ENCODE measurements at places on chromosomes 2 and 18. TPM values are rescaled to one million over a fixed set of nuclear protein-coding genes. Genes with fewer than 3 reads are reported as not detected.

DNA sequence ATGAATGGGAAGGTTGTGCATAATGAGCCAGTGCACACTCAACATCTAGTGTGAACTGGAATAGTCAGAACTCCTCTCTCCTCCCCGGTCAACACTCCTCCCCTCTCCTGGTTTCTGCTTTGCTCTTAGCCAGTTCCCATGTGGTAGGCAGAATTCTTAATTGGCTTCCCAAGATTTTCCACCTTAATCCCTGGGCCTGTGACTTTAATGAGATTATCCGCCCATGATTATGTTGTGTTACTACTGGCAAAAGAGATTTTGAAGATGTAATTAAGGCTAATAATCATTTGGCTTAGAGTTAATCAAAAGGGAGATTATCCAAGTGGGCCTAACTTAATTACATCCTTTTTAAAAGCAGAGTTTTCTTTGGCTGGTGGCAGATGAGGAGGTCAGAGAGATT, 34.2 kb upstream of the REV1 start:
- DNase-seq, result no peak

GRCh38 chr2:135245071-135245470, 193.0 kb downstream of the RAB3GAP1 start:
- DNase-seq, result no peak

DNA sequence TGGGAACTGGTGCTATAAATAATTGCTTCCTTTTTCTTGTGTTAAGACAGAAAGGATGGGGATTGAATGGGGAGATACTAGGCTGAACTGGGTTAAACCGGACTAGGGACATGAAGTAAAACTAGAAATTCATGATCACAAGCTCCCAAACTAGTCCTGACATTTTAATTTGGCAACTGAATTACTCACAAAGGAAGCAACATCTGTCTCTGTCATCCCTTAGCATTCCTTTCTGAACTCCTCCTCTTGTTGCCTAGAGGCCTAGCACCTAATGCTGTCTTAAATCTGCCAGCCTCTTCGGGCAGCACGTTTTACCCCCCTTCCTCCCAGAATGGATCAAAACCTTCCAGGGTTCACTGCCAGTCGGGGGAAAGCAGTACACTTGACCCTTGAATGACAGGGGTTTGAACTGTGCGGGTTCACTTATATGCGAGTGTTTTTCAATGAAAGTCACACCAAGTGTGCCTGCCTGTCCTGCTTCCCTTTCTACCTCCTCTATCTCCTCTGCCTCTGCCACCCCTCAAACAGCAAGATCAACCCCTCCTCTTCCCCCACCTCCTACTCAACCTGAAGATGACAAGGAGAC, 8.2 kb downstream of the KCTD1 start:
- DNase-seq, result no peak

- no peak for DNase-seq
These were observed 155.3 kb upstream of the NABP1 start for GRCh38 chr2:191522478-191523120.

DNA sequence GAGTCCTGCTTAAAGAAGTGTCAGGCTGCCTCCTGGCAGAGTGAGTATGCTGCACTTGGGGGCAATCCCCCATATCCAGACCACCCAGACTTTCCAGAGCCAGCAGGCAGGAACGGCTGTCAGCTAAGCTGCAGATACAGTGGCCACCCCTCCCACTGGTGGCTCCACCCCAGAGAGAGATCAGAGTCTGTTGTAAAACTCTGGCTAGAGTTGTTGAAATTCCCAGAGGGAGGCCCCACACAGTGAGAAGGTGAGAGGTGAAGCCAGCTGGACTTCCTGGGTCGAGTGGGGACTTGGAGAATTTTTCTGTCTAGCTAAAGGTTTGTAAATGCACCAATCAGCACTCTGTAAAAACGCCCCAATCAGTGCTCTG, 533.8 kb upstream of the ACVR2A start:
- DNase-seq, result peak; percentile 50

- DNase-seq, result no peak
These were observed 46.9 kb upstream of the NDUFV2 start for GRCh38 chr18:9055626-9056025.

GRCh38 chr2:98691303-98691702, 39.6 kb downstream of the MGAT4A start:
- no peak for DNase-seq

DNA sequence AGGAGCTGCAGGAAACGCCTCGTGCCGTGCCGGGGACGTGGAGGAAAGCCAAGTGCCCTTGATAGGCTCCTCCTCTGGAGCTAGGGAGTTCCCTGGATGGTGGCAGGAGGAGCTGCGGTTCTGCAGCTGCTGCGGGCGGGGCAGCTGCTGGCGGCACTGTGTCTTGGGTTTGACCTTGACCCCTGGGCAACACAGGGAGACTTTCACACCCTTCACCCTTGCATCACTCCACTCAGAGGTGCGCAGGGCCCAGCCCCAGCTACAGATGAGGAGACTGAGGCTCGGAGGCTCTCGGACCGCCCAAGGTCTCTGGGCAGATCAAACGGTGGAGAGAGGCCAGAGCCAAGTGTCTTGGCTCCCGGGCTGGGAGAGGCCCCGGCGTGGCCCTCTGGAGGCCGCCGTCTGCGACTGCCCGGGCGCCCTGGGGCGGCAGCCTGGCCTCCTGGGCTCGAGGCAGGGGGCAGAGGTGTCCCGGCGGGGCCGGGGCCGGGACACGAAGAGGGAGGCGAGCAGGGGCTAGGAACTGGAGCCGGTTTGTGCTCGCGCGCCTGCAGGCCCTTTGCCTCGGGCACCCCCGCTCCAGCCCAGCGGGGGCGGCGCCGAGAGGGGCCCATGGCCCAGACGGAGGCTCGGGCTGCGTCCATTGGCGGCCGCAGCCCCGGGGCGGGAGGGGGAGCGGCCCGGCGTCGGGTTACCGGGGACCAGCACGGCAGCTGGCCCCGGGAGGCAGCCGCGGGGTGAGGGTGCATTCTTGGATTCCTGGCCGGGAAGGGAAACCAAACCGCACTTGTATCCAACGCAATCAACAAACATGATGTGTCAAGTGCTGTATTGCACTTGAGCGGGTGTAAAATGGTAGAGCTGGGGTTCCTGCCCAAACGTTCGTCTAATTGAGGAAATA, 129.6 kb upstream of the SLC1A4 start:
- peak; percentile 97 for DNase-seq

GRCh38 chr2:65450393-65450792, 18.0 kb upstream of the SPRED2 start:
- no peak for DNase-seq

DNA sequence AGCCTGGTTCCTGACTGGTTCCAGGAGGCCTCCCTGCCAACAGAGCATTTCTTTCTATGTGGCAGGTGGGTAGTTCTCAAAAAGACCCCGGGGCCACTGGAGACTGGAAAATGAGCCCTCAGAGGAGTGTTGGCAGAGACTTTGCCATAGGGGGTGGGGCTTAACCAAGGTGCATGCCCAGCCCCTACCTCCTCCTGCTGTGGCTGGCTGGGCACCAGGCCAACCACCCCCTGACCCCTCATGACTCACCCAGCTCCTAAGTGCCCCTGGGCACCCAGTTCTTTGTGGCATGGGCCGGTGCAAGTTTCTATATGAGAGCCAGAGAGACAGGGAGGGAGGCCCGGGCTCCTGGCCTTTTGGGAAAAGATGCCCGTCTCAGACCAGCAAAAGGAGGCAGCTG, 98.2 kb upstream of the SMAD2 start:
- peak; percentile 4 for DNase-seq

DNA sequence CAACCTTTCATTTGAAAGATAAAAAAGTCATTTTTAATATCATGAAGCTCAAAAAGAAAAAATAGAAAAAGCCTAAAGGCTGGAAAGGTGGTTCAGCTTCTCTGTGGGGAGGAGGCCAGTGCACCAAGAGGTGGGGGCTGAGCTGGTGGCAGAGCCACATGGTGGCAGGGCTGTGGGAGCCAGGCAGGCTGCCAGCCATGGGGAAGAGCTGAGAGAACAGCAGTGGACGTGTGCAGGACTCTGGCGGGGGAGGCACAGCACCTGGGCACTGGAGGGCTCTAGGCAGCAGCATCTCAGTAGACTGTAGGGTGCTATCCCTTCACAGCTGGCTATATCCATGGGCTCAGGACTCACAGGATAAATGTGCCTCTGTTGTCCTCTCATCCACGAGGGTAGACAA, 47.8 kb downstream of the STK25 start:
- DNase-seq, result no peak

- no peak for DNase-seq
These were observed 115.2 kb downstream of the OSBPL6 start for GRCh38 chr2:178309541-178309940.

DNA sequence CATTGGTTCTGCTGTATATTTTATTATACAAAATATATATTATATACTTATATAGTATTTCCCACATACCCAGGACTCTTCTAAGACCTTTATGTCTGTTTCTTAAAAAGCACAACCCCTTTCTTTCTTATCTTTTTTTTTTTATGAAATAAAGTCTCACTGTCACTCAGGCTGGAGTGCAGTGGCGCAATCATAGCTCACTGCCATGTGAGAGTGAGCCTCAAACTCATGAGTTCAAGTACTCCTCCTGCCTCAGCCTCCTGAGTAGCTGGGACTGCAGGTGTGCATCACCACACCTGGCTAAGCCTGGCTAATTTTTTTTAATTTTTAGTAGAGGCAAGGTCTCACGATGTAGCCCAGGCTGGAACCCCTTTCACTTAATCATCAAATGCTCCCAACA, 72.3 kb downstream of the CLHC1 start:
- DNase-seq, result no peak

GRCh38 chr2:225270861-225271260, 128.6 kb upstream of the NYAP2 start:
- no peak for DNase-seq

GRCh38 chr2:3633982-3634595, 23.9 kb upstream of the ALLC start:
- DNase-seq, result no peak

GRCh38 chr2:60500861-60501260, 52.6 kb downstream of the BCL11A start:
- no peak for DNase-seq

DNA sequence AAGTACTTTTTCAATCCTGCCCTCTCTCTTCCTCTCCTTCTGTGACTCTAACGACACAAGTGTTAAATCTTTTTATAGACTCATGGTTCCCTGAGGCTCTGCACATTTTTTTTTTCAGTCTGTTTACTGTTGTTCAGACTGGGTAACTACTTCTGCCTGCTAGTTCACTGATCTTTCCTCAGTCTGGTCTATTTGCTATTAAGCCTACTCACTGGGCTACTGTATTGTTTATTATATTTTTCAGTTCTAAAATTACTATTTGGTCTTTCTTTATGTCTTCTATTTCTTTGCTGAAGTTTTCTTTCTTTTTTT, 21.3 kb downstream of the PPP3R1 start:
- no peak for DNase-seq

DNA sequence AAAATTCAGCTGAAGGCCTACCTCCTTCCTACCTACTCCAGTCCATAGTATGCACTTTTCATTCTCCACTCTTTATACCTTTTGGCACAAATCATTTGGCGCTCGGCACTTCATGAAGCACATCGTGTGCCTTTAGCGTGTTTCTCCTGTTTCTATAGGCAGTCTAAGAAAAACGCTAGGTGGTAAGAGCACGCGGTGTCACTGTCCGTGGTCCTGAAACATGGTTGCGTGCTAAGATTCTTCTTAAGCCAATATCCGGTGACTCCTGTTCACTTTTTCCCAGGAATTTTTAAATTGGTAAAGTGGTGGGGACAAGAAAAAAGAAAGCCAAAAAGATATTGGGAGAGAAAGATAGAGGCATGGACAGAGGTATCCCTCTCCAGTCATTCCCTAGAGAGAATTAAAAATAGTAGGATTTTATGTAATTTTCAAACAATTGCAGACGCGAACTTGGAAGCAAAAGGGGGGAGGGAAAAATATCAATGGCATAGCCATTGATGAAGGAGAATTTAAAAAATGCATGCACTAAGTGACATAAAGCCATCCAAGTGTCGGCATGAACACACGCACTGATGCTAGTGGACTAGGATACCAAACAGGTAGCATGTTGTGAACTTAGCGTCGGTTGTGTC, 1.4 kb upstream of the CTNNA2 start:
- DNase-seq, result no peak

DNA sequence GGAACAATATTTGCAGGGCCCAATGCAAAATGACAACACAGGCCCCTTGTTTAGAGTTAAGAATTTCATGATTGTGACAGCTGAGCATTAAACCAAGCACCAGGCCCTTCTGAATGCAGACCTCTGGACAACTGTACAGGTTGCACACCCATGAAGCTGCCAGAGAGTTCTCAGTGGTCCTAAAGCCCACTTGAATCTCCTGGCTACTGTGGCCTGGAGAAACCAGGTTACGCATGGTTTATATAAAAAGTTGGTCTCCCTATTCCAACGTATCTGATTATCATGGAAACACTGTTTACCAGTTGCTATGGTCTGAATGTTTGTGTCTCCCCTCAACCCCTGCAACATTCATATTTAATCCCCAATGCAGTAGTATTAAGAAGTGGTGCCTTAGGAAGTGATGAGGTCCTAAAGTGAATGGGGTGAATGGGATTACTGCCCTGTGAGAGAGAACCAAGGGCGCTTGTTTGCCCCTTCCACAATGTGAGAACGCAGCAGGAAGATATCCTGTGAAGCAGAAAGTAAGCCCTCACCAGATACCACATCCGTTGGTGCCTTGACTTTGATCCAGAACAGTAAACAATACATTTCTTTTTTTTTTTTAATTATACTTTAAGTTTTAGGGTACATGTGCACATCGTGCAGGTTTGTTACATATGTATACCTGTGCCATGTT, 48.0 kb upstream of the ANXA4 start:
- DNase-seq, result no peak

GRCh38 chr2:207487650-207488311, 42.0 kb upstream of the CREB1 start:
- no peak for DNase-seq

- no peak for DNase-seq
These were observed 63.8 kb upstream of the SEC11C start for GRCh38 chr18:59075923-59076322.

Gene CCDC150
- 5.8 TPM for total RNA-seq

Gene EIF2B4
- 33.2 TPM for total RNA-seq

Gene MAPK4
- 0.12 TPM for total RNA-seq

Gene SPP2
- not detected for total RNA-seq

Gene ADGRF3
- 0.34 TPM for total RNA-seq

Gene GNAL
- 1.5 TPM for total RNA-seq

Gene ZNF385B
- 1.2 TPM for total RNA-seq

Gene ALPI
- 15.9 TPM for total RNA-seq
